Naive thymus-derived CD8-positive, alpha-beta T cell (primary cell): ENCODE measurements at places on chromosomes 5 and 9.

DNA sequence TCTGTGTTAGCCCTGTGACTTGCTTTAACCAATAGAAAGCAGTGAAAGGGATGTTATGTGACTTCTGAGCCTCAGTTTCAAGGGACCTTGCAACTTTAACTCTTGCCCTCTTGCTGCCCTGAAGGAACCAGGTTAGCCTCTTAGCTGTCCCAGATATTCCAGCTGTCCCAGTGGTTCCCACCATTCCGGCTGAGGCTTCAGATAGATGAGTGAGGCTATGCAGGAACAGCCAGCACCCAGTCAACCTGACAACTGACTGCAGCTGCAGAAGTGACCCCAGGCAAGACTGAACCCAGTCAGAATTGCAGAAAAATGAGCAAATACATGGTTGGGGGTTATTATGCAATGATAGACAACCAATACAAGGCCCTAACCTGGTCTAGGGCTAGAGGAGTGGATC, 10.4 kb upstream of the CDC23 start:
- no peak for DNase-seq

- DNase-seq, result no peak
These were observed 10.1 kb upstream of the EFNA5 start for GRCh38 chr5:107680799-107681198.

DNA sequence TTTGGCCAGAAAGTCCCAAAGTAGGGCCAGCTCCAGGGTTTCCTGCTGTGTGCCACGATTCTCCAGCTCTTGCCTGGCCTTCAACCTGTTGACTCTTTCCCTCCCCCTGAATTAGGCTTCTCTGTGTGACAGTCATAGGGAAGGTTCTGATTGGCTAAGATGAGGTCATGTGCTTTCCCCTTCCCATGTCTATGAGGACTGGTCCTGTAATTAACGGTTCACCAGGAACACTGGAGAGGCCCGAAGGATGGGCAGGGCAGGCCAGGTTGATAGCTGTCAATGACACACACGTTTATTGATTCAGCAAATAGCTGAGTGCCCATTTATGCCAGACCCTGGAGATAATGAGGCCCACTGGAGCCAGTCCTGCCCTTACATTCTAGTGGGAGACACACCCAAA, 9.0 kb upstream of the PRR7 start:
- DNase-seq, result no peak

DNA sequence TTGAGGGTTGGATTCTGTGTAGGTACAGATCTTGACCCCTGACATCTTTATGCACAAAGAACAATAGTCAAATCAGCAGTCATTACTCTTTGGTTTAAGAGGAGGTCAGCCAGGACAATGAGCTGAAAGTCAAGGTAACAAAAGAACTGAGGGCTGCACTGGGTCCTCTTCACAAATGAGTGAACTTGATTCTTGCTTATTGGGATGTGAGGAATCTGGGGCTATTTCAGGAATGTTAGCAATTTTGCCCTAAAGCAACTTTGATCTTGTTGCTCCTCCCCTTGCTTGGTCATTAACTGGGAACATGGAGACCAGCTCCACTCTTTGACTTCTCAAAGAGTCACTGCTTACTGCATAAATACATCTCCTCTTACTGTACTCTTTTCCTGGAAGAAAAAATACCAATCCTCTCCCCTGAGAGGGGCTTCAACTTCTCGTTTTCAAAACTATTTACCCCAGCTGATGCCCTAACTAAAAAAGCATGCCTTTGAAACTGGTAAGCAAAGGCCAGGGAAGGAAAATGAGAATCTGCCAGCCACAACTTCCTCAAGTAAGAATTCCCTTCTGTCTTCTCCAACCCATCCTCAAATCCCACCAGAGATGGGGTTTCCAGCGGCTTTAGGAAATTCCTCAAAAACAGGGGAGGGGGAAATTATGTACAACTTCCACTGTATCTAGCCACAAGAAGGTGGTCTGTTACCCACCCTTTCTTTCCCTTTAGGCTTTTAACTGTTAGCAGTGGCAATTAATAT, 368.3 kb downstream of the ENC1 start:
- no peak for DNase-seq

GRCh38 chr9:136367296-136368145, 4.0 kb upstream of the DNLZ start:
- no peak for DNase-seq

DNA sequence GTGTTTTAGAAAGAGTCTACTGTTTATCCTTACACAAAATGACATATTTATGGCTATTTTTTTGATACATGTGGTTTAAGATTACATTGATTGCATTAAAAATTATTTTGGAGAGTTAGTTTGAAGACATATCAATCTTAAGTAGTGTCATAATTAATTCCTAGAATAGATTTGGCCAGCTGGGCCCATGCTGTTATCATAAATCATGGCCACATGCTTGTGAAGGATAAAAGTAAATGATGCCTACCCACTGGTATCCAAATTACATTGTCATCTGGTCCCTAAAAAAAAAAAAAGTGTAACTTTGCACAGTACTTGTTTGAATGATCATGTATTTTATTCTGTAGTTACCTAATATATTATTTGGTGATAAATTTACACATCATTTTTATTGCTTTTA, 96.9 kb downstream of the PARP8 start:
- DNase-seq, result no peak

DNA sequence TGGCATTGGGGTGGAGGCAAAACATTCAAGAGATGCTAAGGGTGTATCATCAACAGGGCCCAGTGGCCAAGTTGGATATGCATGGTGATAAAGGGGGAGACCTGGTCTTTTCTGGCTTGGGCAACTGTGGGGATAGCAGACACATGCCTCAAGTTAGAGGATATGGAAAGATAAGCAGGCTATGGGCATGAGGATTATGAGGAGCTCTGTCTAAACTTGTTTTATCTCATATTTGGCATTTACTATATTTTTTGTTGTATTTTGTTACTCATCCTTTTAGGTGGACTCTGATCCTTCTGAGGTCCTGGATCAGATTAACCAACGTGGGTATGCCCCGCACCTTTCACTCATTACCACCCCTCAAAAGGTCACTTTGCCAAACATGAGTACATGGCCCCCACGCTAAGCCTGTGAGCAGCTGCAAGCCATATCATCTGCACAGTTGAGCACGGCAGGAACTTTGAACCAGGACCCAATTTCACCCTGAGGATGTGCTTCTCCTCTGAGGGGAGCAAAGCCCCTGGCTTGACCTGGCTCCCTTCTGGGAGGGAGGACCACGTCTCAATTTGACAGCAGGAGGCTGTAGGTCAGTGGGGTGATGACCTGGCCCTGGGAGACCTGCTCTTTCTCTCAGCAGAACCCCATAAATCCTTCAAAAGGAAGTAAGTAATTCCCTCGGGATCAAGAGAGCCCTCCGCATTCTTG, 71.1 kb upstream of the CD180 start:
- no peak for DNase-seq

GRCh38 chr9:121463026-121463807, 36.4 kb downstream of the GGTA1 start:
- no peak for DNase-seq

DNA sequence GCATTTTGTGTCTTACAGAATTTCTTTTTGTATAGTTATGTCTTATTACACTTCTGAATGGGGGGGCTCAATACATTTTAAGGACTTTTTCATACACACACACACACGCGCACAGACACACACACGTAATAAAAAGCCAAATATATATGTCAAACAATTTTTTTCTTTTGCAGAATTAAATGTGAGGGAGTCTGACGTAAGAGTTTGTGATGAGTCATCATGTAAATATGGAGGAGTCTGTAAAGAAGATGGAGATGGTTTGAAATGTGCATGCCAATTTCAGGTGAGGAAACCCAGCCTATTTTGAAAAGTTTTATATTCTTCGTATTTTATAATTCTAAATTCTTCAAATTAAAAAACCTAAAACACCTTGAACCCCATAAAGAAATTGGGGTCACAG, 25.6 kb downstream of the TMEFF1 start:
- DNase-seq, result no peak

DNA sequence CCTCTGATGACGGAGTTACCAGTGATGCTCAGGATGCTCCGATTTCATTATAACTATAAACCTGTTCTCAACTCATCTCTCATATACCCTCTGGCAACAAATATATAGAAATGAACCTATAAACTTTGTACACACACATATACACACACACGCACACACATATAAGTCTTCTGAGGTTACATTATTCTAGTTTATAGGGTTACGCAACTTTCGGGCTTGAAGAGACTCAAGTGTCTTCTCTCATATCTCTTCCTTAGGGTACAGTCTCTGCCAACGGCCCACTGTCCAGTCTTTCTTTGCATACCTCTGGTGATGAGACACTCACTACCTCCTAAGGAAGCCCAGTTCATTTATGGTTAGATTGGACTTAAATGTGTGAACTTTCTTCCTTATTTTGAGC, 69.4 kb upstream of the TBC1D2 start:
- no peak for DNase-seq

DNA sequence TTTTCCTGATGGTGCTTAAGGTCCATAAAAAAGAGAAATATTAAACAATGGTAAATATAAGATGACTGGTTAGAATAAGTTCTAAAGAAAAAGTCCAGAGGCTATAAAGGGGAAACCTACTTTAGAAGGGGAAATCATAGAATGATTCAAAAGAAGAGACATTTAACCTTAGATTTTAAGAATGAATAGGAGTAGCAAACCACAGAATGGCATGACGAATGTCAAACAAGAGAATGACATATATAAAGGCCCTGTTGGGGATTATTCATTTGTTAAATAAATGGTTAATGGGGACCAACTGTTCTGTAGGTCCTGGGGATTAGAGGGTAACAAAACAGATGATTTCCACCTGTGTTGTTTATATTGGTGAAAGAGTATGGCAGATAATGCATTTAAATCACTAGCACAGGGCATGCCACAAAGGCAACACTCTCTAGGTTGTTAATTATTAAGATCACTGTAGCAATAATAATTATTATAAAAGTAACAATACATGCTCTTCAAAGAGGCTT, 495.2 kb upstream of the GRIA1 start:
- DNase-seq, result no peak

- peak; percentile 29 for DNase-seq
These were observed 608 bp downstream of the ENTR1 start for GRCh38 chr9:136409557-136410455.

- no peak for DNase-seq
These were observed 176.6 kb upstream of the FREM1 start for GRCh38 chr9:15086778-15087324.

GRCh38 chr5:161283296-161283695, 263.2 kb downstream of the GABRB2 start:
- DNase-seq, result no peak

GRCh38 chr9:16884952-16885513, 14.6 kb upstream of the BNC2 start:
- DNase-seq, result no peak

GRCh38 chr5:15835514-15835913, 335.5 kb downstream of the FBXL7 start:
- no peak for DNase-seq

DNA sequence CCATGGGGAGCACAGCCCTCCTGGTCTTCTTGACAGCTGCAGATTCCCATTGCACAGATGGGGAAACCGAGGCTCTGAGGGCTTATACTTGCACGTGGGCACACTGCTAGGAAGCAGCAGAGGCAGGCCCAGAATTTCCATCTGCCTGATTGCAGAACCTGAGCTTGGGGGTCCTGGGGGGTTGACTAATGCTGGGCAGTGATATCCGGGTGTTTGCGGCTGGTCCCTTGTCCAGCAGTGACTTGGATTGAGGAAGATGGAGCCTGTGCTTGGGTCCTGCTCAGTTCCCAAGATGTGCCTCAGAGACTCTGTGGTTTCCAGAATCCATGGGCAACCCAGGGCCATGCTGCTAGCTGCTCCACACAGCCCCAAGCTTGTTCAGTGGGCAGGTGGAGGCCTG, 91.2 kb downstream of the PHF2 start:
- DNase-seq, result no peak

GRCh38 chr9:18189871-18190670, 283.9 kb upstream of the ADAMTSL1 start:
- DNase-seq, result no peak

DNA sequence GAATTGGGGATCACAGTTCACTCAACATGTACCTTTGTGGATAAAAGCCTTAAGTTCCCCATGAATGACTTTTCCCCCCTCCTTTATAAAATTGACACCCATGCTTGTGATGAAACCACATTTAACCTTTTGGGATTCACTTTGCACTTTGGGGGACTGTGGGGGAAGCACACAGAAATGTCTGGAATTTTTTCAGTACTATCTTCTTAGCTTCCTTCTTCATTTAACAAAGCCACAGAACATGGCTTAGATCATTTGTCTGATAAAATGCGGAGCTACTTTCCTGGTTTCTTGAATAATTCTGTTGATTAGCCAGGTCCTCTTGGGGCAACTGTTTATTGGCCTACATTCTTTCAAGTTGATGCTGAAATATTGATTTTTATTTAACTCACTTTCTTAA, 29.9 kb downstream of the TNFSF15 start:
- no peak for DNase-seq

DNA sequence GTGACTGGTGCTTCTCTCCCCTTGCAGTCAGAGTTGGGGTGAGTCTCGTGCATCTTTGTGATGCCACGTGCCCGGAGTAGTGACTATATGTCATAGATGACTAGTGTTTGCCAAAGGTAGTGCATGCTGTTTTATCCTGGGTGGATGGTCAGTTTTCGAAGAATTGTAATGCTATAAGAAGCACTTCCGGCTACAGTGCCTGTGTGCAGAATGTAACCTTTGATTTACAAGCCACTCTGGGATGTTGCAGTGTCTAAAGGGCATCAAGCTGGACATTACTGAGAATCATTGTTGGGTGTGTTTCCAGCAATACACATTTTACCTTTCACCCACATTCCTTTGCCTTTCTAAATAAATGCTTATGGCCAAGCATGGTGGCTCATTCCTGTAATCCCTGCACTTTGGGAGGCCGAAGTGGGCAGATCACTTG, 16.7 kb downstream of the MVB12B start:
- no peak for DNase-seq

- no peak for DNase-seq
These were observed 133.3 kb upstream of the ELL2 start for GRCh38 chr5:96094904-96095303.

GRCh38 chr5:27208051-27208450, 169.7 kb upstream of the CDH9 start:
- DNase-seq, result no peak

DNA sequence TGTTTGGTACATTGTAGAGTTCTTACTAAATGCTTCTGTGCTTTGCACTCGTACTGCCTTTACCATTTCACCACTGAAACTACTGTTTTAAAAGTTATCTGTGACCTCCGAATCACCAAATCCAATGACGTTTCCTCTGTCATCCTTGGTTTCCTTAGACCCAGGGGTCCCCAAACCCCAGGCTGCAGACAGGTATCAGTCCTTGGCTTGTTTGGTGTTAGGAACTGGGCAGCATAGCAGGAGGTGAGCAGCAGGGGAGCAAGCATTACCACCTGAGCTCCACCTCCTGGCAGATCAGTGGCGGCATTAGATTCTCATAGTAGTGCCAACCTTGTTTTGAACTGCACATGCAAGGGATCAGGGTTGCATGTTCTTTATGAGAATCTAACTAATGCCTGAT, 26.8 kb upstream of the APC start:
- DNase-seq, result no peak

GRCh38 chr9:117715411-117715989, 11.3 kb downstream of the TLR4 start:
- DNase-seq, result no peak

GRCh38 chr9:94950040-94950578, 223.6 kb downstream of the AOPEP start:
- no peak for DNase-seq

GRCh38 chr5:133032852-133033742, 6.7 kb upstream of the ZCCHC10 start:
- DNase-seq, result no peak
